AG09319 (cell line): ENCODE measurements at places on chromosomes 1 and 21.
A peak's percentile ranks its signal among the peaks of the same experiment; 100 is the strongest.

DNA sequence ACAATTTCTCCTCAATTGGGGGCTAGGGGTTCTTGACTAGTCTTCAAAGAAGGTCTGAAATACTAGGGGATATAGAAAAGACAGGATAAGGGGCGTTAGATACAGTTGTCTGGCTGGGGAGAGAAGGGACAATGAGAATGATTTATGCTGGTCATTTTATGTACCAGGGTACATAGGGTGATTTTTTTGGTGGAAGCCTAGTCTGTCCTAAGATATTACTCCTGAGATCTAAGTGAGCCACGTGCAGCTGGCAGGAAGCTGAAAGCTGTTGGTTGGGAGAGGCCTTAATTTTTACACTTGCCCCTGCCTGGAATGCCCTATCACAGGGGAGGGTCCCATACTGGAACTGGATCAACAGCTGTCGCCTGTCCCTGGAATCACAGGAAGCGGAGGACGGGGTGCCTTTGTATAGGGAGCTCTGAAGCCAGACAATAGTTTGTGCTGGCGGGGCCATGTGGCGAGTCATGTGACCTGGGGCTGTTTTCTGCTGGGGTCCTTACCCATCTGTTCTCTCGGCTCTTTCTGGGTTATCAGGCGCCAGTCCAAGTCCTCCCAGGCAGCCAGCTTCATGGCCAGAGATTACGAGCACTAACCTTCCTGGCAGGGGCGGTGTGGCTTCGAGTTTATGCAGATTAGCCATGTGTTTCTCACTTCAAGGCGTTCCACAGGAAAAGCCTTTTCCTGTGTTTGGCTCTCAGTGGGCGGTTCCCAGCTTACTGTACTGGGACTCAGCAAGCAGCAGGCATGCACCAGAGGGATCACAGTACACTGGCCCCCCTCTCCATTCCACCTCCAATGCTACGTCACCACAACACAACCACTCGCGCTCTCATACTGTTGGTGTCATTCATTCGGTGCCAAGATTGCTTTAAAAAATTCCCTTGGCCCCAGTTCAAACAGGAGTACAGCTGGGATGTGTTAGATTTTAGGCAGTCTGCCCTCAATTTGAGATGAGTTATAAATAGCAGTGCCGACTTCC is 27.5 kb downstream of the ARID1A start:
- peak; percentile 98 for DNase-seq

GRCh38 chr1:100597061-100597741 is 59.3 kb downstream of the GPR88 start:
- no peak for DNase-seq

- no peak for DNase-seq
Observed at GRCh38 chr21:33388188-33388587, 15.0 kb upstream of the IFNGR2 start.

GRCh38 chr1:161737625-161738024 is 12.0 kb upstream of the DUSP12 start:
- no peak for DNase-seq

DNA sequence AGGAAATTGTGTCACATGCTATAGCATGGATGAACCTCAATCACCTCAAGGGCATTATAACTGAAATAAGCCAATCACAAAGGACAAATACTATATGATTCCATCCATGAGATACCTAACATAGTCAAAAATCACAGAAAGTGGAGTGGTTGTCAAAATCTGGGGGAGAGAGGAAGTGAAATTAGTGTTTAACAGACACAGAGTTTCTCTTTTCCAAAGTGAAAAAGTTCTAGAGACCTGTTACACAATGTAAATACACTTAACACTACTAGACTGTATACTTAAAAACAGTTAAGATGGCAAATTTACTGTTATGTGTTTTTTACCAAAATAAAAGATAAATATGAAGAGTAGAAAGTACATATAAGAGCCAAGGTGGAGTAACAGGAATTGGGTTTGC is 31.8 kb downstream of the ZNF644 start:
- no peak for DNase-seq

DNA sequence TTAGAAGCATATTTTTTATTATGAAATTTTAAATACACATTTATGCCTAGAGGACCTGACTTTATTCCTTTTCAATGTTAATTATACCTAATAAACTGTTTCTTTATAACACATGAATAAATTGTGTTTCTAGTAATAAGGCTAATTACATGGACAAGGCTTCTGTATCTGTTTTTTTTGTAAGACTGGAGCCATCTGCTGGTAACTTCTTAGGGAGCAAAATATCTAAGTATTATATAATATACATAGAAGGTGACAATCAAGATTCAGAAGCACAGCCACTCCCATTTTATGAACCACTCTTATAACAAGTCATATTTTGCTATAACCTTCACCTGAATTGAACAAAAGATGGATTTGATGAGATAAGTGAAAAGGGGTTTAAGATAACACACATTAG is 84.2 kb downstream of the LBR start:
- no peak for DNase-seq

DNA sequence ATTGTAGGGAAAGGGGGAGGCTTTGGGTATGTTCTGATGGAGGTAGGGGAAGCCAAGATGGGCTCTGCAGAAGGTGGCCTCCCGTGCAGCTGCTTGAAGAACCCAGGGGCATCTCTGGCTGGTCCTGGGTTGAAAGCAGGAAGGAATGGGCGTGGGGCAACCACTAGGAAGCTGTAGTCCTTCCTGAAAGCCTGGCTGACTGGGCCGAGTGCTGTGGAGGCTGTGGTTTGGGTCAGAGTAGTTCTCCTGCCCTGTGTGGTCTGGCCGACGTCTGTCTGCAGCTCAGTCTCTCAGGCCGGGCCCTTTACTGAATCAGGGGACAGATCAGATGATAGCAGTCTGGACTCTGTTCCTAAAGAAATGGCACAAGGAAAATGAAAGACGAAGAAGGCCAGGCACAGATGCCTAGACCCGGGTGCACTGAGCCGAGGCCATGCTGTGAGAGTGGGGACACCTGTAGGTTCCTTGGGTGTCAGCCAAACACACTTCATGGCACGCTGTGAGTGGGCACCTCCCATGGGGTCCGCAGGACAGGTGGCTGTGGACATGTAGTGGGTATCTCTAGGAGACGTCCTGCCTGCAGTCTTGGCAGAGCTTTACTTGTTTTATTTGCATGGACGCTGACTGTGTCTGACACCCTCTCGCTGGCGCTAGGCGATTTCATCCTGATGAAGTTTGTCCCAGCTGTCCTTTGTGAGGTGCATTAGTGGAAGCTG is 87.0 kb downstream of the POFUT2 start:
- DNase-seq: no peak

- no peak for DNase-seq
Observed at GRCh38 chr1:3480369-3480719, 25.9 kb downstream of the ARHGEF16 start.

GRCh38 chr21:18522181-18522972 is 118.8 kb upstream of the TMPRSS15 start:
- DNase-seq: no peak

DNA sequence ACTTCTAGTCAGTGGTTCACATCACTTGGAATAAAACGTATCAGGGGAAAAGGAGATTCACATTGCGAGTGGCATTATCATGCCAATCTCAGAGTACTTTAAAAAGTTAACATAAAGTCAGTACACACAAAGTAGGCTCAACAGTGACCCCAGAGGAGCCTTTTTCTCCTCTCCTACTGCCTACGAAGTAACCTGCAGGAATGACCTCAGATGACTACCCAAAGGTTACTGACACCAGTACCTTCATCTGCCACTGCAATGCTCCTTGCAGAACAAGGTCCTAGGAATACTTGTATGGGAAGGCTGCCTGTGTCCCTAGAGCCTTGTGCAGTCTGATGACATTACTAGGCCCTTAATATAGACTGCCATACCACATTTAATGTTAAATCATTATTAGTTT is 389.8 kb upstream of the LYPLAL1 start:
- no peak for DNase-seq

DNA sequence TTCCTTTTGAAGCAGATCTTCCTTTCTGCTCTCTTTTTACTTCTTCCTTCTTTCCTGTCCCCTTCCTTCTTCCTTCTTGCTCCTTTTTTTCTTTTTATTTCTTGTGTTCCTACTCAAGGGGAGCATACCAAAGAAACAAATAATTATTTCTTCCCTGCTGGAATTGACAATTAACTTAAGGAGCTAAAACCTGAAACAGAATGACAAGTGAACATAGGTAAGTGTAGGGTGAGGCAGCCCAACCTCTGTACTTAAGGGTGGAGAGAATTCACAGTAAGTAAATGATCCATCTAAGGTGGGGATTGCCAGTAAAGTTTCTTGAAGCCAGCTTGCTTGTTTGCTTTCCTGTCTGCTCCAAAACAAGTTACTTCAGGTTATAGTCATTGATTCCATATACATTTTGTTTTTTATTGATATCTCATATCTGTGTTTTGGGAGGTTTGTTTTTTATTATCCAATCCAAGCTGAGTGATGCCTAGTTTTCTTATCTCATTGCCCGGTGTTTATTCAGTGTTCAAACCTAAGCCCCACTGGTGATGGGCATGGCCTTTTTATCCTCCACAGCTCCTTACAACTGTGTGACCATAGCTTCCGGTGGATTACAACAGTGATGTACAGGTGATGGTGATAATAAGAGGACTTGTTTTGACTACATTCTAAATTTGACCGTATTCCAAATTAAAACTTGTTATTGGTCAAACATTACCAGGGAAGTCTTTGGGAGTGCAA is 133.2 kb upstream of the IVNS1ABP start:
- no peak for DNase-seq

DNA sequence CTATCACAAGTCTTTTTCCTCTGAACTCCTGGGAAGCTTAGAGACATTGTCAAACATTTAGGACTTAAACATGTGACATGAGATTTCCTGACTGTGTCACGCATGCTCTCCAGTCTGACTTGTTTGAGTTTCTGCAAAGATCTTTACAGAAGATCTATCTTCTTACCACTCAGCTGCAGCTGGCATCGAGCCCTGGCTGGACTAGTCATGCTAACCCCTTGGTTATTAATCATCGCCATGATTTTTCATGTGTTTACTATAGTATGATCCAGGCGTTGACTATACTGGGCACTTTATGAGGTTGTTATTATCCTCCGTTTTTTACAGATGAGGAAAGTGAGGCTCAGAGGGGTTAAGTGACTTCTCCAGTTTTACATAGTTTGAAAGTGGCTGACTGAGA is 18.1 kb upstream of the IRF2BP2 start:
- DNase-seq: no peak

- DNase-seq: peak; percentile 72
Observed at GRCh38 chr1:31944205-31945089, 6.3 kb upstream of the PTP4A2 start.

GRCh38 chr1:241636291-241636690 is 3.9 kb downstream of the CHML start:
- DNase-seq: no peak

DNA sequence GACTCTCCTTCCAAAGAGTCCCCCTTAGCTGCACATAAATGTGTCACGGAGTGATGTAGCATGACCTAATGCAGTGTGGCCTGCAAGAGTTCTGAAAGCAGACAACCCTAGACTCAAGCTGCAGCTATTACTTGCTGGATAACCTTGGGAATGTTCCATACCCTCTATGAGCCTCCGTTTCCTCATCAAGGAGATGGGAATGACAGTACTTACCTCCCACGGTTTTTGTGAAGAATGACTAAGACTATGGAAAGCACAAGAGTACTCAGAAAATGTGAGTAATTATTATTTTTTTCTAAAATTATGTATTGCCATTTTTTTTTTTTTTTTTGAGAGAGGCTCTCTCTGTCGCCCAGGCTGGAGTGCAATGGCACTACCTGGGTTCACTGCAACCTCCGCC is 3.0 kb downstream of the TTC39A start:
- no peak for DNase-seq

DNA sequence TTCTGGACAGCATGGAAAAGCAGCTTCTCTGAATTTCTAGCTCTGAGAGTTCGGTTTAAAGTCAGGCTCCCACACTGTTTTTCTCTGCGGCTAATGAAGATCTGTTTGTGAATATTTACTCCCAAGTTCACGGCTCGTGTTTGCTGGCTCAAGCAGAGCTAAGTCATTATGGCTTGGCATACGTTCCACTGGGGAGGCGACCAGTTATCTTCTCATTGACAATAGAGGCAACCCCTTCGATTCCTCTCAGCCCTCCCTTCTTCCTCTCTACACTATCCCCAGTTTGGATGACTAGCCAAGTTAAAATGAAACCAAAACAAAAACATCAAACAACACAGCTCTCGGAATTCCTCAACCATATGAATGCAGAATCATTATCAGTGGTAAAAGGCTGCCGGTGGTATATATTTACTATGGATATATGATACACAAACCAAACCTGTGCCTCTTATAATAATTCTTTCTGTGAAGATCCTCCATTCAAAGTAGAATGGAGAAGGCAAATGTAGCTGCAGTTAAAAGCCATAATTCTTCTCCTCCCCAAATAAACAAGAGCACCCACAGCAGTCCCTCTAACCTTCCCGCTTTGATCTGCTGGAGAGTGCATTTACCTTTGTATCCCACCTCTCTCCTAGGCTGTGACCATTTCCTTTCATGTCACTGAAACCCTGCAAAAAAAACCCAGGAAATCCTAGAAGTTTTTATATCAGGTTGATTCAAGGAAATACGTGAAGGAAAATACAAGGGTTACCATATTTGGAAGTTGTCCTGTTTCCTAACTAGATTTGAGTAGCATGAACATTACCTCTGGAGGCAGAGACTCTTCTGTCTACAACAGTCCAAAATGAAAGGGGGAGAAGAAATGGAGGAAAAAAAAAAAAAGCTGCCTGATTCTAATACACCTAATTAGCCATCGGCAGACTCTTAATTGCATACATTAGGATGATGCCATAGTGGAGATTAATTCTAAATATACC is 108.3 kb upstream of the USH2A start:
- DNase-seq: peak; percentile 3

- DNase-seq: no peak
Observed at GRCh38 chr1:117362986-117363385, 4.3 kb upstream of the MAN1A2 start.

GRCh38 chr1:115505148-115505571 is 136.6 kb upstream of the VANGL1 start:
- DNase-seq: no peak

GRCh38 chr1:229248821-229249817 is 21.8 kb upstream of the RAB4A start:
- DNase-seq: no peak

DNA sequence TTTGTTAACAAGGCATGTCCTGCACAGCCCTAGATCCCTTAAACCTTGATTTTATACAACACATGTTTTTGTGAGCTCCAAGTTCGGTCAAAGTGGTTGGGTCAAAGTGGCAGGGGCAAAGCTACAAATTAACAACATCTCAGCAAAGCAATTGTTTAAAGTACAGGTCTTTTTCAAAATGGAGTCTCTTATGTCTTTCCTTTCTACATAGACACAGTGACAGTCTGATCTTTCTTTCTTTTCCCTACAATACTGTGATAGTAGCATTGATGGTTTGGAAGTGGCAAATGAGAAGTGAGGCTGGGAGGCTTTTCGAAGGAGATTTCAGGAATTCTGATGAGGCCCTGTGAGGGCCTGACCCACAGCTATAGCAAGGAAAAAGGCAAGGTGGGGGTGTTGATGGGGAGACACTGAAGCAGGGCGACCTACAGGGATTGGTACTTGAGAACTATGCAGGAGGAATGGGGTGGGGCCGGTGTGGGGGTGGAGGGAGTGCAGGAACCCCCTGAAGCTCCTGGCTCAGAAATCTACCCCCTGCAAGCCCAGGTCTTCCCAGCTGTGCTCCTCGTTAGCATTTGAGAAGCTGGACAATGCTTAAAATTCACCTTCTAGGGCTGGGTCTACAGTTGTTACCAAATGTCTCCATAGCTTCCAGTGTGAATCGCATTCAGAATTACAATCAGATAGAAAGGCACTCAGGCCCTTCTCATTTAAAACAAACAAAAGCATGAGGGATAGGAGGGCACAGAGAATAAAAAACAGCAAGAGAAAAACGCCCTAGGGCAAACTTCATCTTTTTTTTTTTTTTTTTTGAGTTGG is 102.6 kb upstream of the PPM1J start:
- no peak for DNase-seq

GRCh38 chr1:190001187-190001586 is 476.5 kb downstream of the BRINP3 start:
- no peak for DNase-seq
